ENCODE measurements at places on chromosomes 2 and 18. TPM values are rescaled to one million over a fixed set of nuclear protein-coding genes. Genes with fewer than 3 reads are reported as not detected.

Gene EGR4
- not detected for polyA plus RNA-seq

Gene HRH4
- polyA plus RNA-seq: not detected

Gene GAD1
- polyA plus RNA-seq: 1.2 TPM

Gene IL36B
- not detected for polyA plus RNA-seq

Gene TUBA4B
- polyA plus RNA-seq: 1.4 TPM

Gene TRIB2
- 235 TPM for polyA plus RNA-seq

Gene REEP1
- polyA plus RNA-seq: 3.0 TPM

Gene GREB1
- 11.0 TPM for polyA plus RNA-seq

Gene SLC23A3
- 17.8 TPM for polyA plus RNA-seq

Gene NCK2
- polyA plus RNA-seq: 62.5 TPM

Gene TTL
- 34.7 TPM for polyA plus RNA-seq

Gene HOXD13
- polyA plus RNA-seq: 0.14 TPM

Gene RNF152
- 7.6 TPM for polyA plus RNA-seq

Gene CRYBA2
- not detected for polyA plus RNA-seq

DNA sequence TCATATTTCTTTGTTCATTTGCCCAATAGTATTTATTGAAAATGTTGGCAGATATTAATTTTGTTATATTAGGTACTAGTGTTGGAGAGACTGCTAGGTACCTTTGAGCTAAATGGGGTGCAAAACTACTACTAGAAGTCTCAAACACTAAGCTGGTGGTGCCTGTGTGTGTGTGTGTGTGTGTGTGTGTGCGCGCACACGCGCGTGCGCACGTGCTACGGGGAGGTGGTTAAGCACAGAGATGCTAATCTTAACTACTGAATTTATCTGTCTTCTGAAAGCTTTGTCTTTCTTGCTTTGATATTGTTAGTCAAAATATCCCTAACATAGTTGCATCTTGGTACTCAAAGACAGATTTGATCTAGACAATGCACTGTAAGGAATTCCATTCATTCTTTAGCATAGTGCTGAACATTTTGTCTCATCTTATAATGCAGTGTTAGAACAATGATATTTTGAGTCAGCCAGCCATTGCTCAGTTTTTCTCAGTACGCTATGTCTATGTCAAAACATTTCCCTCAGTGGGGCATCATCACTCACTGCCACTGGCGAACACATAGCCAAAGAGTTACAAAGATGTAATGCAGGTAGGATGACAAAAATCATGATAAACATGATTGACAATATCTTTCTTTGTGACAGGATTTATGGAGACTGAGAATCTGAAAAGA lies 396.0 kb upstream of the RGPD4 start:
- no peak for DNase-seq

GRCh38 chr2:240369801-240370585 lies 65.5 kb upstream of the GPC1 start:
- DNase-seq: no peak

- no peak for DNase-seq
Measured at GRCh38 chr2:100603948-100604633, 41.3 kb downstream of the PDCL3 start.

DNA sequence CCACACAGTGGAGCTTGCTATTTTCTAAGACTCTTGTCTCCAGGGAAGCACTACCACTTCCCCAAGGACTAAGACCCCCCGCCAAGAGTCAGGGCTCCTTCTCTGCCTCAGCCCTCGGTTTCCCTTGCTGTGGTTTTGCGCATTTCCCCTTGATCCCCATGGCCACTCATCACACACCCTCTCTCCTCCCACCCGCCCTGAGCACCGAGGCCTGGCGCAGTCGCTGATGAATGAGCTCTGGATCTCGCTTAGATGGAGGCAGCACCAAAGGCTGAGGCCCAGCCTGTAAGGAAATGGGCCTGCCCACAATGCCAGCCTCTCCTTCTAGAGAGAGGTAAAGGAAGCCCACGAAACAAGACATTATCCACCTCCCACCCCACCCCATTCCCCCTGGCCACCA lies 96.9 kb downstream of the TNS1 start:
- no peak for DNase-seq

DNA sequence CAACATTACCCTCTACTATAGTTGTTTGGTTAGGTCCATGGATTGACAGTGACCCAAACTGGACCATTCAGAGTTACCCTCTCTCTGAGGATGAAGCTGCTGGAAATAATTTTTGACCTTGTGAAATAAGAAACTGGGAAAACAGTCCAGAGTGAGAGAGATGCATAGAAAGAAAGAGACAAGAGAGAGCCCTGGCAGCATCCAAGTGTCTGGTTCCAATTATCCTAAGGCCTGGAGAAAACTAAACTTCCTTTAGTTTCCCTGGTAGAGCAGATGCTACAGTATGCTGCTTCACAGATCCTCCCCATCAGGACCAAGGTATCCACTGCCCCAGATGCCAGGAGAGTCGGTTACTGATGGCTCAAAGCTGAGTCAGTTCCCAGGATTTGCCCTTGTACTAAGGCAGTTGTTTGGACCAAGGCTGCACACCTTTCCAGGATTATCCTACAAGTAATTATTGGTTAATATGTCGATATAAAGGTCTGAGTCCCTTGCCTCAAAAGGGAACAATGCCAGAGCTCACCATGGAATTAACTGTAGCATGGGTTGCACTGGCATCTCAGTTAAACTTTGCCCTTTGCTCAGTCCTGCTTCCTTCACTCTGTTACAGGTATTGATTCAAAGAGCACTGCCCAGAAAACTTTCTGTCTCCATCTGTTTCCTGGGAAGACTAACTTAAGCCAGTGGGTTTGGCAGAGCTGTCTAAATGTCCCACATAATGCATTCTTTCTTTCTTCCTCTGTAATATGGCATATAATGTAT lies 14.6 kb upstream of the CHN1 start:
- no peak for DNase-seq

DNA sequence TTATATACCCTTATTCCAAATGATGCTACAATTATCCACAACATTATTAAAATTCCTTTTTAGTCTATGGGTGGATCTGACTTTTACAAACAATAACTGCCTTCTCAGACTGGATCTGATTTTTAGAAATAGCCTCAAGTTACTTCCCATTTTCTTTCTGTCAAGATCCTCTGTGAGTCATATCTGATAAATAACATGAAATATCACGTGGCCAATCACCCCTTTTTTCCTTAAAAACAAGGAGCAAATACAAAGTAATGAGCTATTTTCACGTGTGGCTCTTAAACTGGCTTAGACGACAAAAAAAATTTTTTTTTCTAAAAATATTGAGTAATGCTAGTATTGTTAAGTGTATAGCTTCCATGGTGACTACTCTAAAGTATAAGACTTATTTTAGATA lies 6.7 kb downstream of the PELI1 start:
- no peak for DNase-seq

DNA sequence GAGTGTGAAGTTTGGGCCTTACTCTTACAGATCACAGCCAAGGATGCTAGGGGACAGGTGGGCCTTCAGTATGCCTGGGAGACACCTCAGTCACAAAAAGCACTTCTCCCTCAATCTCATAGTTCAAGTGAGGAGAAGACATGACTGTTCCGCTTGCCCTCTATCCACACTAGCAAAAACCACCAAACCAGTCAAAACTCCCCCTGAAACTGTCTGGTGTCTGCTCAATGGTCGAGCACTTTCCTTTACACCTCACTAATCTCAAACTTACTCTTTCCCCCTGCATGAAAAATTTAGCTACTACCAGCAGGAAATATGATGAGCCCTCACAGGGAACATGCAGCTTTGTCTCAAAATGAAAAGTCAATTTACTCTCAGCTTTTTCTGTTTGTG lies 232.2 kb downstream of the TRIB2 start:
- DNase-seq: no peak

GRCh38 chr2:39583781-39584180 lies 81.9 kb upstream of the TMEM178A start:
- DNase-seq: no peak

DNA sequence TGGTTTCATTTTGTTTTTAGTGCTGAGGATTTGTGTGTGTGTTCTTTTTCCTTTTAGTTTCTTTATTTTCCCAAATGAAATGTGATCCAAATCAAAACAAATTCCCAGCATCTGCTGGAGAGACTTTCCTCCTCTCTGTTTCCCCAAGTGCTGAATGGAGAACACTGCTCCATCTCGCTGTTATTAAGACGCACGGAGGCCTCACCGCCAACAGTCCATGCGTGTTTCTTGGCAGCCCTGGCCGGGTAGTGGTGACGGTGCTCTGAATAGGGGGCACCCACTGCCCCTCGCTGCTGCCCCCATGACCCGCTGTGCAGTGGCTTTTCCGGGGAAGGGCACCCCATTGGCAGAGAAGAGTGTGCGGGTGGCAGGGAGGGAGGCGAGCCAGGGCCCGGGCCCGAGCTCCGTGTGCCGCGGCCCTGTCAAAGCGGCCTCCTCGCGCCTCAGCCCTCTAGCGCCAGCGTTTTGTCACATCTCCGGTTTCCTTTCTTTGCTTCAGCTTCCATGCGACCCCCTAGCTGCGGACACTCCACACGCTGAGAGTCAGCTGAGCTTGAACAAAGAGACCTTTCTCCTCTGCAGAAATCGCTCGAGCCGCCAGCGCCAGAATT lies 473.7 kb upstream of the SALL3 start:
- DNase-seq: peak; percentile 44

DNA sequence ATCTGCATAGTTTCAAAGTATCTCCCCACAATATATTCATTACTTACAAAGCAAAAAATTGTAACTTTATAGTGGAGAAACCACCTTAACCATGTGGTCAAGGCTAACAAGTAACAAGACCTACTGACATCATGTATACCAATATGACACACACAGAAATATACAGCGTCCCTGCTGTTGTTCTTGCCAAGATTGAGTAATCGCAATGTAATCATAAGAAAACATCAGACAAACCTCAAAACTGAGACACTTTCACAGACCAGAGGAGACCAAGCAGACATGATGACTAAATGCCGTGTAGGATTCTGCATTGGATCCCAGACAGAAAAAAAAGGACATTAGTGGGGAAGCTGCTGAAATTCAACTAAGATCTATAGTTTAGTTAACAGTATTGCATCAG lies 123.0 kb downstream of the ACAA2 start:
- DNase-seq: no peak

- DNase-seq: no peak
Measured at GRCh38 chr2:152518641-152519580, 183.9 kb downstream of the FMNL2 start.

DNA sequence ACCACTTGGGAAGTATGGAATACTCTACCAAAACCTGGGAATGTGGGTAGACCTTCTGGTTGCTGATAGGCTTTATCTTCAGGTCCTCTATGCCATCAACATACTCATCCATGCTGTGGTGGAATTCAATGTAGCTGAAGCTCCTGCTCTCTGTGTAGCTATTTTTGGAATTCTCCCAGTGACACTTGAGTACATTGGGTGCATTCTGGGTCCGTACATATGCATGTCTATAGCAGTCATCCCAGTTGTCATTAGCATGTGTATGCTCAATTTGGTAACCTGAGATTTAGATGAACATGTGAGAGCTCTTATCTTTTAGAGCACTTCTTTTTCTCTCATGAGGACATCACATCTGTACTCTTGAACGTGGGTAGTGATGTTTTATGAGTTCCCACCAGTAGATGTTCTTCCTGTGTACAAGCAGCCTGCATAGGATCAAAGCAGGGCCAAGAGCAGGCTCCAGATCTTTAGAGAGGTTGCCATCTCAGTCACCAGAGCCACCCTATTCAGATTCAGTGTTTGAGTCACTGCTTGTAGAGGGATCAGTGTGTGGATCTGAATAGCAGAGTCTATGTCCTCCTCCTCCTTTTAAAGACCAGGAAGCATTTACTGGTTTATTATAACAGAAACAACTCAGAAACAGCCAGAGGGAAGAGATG lies 65.9 kb downstream of the MGAT5 start:
- no peak for DNase-seq

- no peak for DNase-seq
Measured at GRCh38 chr2:190407246-190407661, 901 bp upstream of the MFSD6 start.

DNA sequence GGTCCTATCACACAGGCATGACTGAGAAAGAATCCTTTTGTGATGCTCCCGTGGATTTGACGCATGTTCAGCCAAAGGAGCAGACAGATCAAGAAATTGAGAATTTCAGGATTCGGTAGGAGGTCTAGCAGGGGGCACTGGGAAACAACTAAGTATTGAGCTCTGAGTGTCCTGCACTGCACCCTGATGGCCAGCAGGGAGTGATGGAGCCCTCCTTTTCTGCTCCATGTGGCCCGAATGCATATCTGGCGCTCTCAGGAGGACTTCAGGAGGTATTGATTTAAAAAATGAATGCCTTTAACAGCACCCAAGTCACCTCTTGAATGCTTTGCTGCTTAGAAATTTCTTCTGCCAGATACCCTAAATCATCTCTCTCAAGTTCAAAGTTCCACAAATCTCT lies 58.0 kb downstream of the ZNF519 start:
- DNase-seq: no peak

GRCh38 chr18:57811477-57812125 lies 8.5 kb upstream of the ATP8B1 start:
- DNase-seq: no peak

DNA sequence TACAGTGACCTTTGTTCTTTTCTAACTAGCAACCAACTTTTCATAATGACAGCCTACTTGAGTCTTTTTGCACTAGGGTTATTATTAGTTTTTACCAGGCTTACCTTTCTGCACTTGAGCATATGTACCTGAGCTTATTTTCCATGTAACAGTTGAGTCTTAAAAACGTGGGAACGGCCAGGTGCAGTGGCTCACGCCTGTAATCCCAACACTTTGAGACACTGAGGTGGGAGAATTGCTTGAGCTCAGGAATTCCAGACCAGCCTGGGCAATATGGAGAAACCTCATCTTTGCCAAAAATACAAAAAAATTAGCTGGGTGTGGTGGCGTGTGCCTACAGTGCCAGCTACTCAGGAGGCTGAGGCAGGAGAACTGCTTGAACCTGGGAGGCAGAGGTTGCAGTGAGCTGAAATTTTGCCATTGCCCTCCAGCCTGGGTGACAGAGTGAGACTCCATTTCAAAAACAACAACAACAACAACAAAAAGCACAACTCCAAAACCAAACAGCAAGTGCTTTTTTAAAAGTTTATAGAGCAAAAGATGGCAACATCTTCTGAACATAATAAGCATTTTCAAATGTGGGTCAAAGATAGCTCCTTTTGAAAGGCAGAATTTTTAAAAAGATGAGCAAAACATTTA lies 57.1 kb upstream of the CD28 start:
- DNase-seq: no peak

DNA sequence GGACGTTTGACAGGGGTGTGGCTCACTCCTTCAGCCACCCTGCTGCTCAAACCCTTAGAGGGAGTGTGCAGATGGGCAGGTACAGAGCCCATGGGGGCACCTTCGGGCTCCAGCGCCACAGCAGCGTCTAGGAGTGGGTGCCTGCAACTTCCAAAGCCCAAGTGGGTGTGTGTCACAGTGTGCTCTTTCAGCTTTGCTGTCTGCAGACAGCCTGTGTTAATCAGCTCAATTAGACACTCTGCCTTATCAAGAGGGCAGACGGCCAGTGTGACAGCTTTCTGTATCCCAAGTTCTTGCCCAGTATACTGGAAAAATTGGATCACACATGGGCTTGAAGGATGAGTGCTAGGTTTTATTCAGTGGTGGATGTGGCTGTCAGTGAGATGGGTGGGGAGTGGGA lies 96.7 kb downstream of the AP1S3 start:
- DNase-seq: no peak
